Bronchial epithelial cell (primary cell): ENCODE measurements at places on chromosomes 11 and 22. TPM values are rescaled to one million over a fixed set of nuclear protein-coding genes. Genes with fewer than 3 reads are reported as not detected.

BIK gene
- 56.8 and 66.6 TPM in 2 replicates for total RNA-seq

DNA sequence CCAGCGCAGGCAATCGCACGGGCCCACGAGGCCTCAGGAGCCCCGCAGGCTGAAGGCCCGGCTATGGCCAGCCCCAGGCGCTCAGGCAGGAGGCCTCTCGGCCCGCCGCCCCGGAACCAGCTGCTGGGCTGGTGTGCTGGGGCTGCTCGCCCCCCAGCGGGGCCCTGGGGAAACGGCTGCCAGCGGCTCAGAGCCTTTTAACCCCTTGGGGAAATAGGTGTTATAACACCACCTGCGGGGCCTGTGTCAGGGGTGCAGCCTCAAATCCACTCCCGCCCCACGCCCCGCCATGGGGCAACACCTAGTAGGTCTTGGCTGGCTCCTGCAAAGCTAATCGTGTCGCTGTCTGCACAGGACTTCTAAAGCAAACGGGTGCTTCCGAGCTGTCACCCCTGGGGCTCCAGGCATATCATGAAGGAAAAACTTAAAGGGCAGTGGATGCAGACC, 237.4 kb downstream of the TTC28 start:
- DNase-seq = peak; percentile 51

GRCh38 chr11:4480577-4481239, 1.7 kb upstream of the OR52K1 start:
- DNase-seq = peak; percentile 90

NAA40 gene
- total RNA-seq = 4.5 and 7.4 TPM in 2 replicates

GRCh38 chr11:131688048-131688693, 317.8 kb downstream of the NTM start:
- peak; percentile 10 for DNase-seq

GRCh38 chr22:37692627-37693285, 4.1 kb upstream of the TRIOBP start:
- DNase-seq = no peak

UPK3A gene
- total RNA-seq = not detected in 2 replicates

GRCh38 chr11:46686886-46687795, 13.3 kb downstream of the ARHGAP1 start:
- DNase-seq = peak; percentile 98

DNA sequence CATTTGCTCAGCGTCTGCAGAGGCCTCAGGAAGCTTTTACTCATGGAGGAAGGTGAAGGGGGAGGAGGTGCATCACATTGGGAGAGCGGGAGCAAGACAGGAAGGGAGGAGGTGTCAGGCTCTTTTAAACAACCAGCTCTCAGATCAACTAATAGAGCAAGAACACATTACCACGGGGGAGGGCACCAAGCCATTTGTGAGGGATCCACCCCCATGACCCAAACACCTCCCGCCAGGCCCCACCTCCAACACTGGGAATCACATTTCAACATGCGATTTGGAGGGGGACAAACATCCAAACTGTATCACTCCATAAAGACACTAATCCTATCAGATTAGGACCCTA, 18.9 kb upstream of the THY1 start:
- no peak for DNase-seq

DNA sequence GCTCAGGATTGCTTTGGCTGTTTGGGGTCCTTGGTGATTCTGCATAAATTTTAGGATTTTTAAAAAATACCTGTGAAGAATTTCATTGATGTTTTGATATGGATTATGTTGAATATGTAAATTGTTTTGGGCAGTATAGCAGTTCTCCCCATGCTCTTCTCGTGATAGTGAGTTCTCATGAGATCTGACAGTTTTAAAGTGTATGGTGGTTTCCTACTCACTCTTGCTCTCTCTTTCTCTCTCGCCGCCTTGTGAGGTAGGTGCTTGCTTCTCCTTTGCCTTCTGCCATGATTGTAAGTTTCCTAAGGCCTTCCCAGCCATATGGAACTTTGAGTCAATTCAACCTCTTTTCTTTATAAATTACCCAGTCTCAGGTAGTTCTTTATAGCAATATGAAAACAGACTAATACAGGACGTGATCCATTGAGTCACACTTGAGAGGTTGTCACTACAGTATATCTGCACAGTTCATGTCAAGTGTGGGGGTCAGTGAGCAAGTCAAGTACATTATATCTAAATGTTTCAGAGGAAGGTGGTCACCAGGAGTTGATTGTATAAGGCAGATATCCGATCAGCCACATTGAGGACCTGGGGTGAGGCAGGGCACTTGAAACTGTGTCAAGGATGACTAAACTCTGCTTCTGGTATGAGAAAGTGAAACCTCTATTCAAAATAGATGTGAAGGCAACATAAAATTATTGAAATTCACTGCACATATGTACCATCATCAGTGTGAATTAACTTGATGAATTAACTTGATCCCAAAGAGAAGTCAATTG, 70.7 kb upstream of the CCDC179 start:
- DNase-seq = no peak

KDELR3 gene
- total RNA-seq = 1.8 and 7.1 TPM in 2 replicates

TMEM151A gene
- not detected in 2 replicates for total RNA-seq

SCO2 gene
- 2.0 and 2.1 TPM in 2 replicates for total RNA-seq

GRCh38 chr11:10604798-10605197, 36.3 kb upstream of the LYVE1 start:
- no peak for DNase-seq

GRCh38 chr22:26330971-26331625, 98.0 kb upstream of the ASPHD2 start:
- DNase-seq = peak; percentile 59

- DNase-seq = peak; percentile 10
These were observed 65.6 kb downstream of the CECR2 start for GRCh38 chr22:17434856-17435255.

DNA sequence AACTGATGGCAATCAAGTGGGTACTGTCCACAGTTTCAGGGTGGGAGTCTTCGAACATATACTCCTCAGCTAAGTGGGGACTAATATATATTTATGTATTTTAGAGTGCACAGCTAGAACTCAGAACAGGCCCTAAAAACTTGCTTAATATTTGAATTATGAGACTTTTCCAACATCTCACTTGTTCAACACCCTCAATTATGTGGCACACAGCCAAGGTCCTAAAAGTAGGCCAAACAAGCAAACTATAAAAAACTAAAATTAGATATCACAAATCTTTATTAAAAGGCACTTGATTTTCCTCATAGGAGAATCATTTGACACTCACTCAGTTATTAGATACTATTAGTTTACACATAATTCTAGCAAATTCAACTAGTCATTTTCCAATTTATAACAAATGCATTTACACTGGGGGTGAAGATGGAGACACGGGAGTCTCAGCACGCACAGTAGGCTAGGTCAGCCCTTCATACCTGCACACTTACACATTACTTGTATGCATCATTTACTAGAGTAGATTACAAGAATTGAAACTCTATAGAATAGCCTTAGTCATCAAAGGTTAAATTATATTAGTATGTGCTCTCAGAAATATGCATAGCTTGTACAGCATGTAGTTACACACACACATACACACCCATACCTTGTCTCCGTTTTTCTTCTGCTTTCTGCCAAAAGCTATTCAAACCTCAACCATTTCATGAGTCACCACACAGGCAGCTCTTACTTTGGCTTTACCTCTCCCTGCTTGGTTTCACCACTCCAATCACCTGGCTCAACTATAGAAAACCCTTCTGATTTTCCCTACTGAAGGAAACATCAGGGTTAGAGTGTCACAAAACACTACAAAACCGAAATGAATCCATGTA, 171.5 kb downstream of the SBF2 start:
- peak; percentile 100 for DNase-seq

CASP1 gene
- 10.8 and 69.3 TPM in 2 replicates for total RNA-seq

MB gene
- 0.13 TPM in 1 of 2 replicates, not detected in the other for total RNA-seq

- no peak for DNase-seq
These were observed 16.6 kb downstream of the PAK1 start for GRCh38 chr11:77457340-77457739.

DNA sequence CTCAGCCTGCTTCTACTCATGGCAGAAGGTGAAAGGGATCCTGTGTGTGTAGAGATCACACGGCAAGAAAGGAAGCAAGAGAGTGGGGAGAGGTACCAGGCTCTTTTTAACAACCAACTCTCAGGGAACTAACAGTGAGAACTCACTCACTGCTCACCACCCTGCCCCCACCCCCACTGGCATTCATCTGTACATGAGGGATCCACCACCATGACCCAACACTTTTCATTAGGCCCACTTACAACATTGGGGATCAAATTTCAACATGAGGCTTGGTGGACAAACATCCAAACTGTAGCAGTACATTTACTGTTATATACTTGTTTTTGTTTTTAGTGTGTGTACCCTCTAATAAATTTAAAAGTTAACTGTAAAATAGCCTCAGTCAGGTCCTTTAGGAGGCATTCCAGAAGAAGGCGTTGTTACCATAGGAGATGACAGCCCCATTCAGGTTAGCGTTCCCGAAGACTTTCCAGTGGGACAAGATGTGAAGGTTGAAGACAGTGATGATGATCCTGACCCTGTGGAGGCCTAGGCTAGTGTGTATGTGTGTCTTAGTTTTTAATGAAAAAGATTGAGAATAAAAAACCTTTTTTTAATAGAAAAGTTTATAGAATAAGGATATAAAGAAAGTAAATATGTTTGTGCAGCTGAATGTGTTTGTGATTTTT, 11.3 kb downstream of the CUL5 start:
- no peak for DNase-seq
